Stimulated activated CD8-positive, alpha-beta memory T cell treated with anti-CD3 and anti-CD28 coated beads, Interleukin-4, amount 100 ng/mL, for 1 hour (primary cell): ENCODE measurements at places on chromosomes 4 and X.

- no peak for DNase-seq
Measured at GRCh38 chrX:110025395-110025794, 22.5 kb downstream of the TMEM164 start.

DNA sequence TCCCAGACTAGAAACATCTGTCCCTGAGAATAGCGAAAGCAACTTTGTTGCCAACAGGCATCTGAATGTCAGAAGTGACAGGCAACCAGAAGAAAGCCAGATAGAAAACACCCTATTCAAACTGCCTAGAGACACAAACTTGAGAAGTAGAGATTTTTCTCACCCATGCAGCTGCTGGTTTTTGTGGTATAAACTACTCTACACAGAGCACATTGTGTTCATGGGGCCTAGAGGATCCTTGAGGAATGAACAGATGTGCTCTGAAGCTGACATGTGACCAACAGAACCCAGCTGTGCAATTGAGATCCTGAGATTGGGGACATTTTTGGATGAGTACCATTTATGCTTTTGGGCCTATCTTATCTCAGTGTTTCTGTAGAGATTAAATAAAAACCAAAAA, 63.6 kb upstream of the NRK start:
- no peak for DNase-seq

DNA sequence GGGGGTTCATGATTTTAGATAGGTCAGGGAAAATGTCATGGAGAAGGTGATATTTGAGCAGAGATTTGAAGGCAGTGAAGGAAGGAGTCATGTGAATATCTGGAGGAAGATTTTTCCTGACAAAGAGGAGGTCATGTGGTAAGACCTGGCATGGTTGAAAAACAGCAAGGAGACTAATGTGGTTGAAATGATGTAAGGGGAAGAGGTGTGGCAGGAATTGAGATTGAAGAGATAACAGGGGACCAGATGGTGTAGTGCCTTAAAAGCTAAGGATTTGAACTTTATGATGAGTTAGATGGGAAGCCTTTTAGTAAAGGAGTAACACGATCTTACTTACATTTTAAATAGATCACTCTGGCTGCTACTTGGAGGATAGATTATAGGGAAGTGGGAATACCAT, 210.9 kb downstream of the RTL9 start:
- DNase-seq, result no peak

GRCh38 chrX:27694667-27695066, 104.5 kb downstream of the DCAF8L2 start:
- DNase-seq, result no peak

- DNase-seq, result no peak
Measured at GRCh38 chrX:128848374-128848773, 674.9 kb downstream of the SMARCA1 start.

GRCh38 chr4:742096-742741, 36.6 kb downstream of the PCGF3 start:
- no peak for DNase-seq

- DNase-seq, result no peak
Measured at GRCh38 chrX:87299563-87300160, 217.9 kb upstream of the KLHL4 start.

DNA sequence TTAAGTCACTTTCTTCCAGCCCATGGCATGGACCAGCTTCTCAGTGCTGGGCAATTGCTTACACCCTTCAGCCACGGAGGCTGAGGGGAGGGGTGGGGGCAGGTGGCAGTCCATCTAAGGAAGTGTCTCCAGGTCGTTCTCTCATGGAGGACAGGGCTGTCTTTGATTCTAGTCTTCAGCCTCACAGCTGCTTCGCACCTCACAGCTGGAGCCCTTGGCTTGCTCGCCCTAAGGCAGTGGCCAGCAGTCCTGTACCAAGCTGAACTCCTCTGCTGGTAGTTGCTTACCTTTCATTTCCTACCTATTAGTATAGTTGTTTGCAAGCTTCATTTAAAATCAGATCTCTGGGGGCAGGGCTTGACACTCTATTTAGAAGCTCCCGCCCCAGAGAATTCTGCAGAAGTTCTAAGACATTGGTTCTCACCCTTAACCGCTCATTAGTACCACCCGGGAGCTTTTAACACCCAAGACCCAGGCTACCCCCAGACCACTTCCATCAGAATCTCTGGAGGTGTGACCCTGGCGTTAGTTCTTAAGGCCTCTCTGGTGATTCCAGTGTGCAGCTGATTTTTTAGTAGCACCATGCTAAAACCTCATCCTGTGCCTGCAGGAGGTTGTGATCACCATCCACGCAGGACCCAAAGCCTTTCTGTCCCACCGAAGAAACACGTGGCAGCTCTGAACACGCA, 386.8 kb downstream of the UNC5C start:
- DNase-seq, result no peak

DNA sequence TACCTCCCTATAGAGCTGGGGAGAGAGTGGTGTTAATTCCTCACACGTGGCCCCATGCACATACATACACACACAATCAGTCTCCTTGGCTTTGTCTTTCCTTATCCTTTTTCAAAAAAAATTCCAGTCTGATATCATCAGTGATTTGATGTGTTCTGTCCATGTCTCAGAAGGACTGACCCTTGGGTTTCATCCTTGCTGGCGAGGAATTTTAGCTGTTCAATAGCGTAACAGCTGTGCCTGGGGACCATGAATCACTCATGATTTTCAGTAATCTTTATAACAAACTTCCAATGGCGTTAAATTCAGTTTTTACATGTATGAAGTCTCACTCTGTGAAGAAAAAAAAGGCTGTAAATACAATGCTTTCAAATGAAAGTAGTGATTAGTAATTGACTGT, 204.6 kb downstream of the RBMX2 start:
- DNase-seq, result no peak

GRCh38 chr4:147110473-147111367, 165.1 kb upstream of the TTC29 start:
- no peak for DNase-seq

- no peak for DNase-seq
Measured at GRCh38 chr4:38078590-38079421, 118.6 kb downstream of the PTTG2 start.

DNA sequence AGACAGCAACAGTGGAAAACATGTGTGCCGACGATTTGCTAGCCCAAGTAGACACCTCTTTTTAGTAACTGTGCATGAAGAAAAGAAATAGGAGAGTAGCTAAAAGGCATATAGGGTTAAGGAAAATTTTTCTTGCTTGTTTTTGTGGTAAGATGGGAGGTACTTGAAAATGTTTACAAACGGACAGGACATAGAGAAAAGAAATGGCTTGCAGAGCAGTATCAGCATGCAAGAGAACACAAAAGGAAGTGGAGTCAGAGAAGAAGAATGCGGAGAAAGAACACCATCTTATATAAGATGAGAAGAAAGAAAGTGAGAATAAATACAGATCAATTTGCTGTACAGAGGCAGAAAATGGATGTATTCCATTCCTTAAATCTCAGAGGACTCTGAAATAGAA, 263.7 kb upstream of the ETNPPL start:
- DNase-seq, result no peak

GRCh38 chrX:99394456-99394855, 1015.6 kb downstream of the PCDH19 start:
- no peak for DNase-seq

DNA sequence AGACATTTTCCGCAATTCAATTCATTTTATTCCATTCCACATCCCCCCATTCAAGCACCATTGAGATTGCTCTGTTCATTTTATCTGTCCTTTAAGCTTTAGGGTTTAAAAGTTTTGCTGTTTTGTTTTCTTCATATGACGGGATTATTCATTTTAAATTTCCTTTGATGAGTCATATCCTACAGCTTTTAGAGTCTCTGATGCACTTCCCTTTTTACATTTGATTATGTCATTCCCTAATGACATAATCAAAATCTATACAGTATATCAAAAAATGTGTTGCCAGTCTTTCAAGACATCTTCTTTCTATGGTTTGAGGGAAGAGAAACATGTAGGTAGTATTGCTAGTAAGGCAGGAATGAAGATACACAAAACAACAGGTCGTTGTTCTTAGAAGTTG, 456.3 kb downstream of the PDGFC start:
- DNase-seq, result no peak

DNA sequence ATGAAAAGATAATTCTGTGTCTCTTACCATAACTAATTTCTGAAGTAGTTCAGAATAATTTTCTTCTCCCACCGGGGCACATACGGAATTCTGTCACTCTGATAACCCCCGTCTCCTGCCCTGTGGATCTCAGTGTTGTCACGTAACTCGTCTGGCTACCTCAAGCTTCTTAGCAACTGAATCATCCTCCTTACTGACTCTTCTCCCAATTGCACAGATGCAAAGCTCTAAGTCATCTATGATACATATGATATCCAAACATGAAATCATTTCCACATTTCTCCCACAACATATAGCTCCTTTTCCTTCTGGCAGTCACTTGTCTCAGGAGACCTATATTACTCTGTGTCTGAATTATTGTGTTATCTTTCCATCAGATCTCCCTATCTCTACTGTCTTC, 1043.1 kb upstream of the TENM3 start:
- no peak for DNase-seq

DNA sequence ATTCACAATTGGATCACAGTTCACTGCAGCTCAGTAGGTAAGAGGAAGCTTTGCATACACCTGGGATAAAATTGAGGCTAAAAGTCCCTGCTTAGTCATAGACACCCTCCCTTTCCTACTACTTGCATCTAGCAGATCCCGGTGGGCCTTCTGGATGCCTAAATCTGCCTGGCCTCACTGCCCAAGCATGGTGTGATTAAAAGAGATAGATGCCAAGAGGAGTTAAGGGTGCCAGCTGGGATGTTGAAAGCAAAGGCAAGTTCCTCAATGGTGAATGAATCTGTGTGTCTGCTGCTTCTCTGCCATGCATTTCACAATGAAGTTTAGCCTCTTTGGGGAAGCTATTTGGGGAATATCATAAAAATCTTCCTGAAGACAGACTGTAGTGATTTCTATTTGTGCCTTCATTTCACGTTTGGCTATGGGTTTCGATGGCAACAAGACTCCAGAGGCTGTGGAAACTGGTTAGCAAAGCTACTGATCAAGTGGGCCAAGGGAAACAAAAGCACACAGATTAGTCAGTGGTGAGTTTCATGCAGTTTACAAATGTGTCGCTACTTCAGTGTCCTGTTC, 534.0 kb downstream of the ANKRD50 start:
- no peak for DNase-seq

- DNase-seq, result no peak
Measured at GRCh38 chrX:21885568-21885967, 29.8 kb downstream of the YY2 start.

DNA sequence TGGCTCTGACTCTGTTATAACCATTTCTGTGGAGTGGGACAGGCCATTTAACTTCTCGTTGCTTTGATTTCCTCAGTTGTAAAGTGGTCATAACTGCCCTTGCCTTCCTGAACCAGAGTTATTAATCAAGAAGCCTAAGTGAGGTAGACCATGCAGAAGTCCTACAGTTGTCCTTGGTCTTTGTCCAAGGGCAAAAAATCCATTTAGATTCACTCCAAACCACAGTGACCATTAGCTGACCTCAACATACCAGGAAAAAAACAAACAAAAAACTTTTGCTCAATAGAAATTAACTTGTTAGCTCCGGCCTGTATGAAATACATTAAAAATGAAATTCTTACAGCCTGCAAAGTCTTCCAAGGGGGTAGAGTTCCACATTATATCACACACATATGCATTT, 52.7 kb downstream of the TBC1D9 start:
- no peak for DNase-seq

GRCh38 chr4:163768014-163768413, 273.5 kb downstream of the TMA16 start:
- no peak for DNase-seq

GRCh38 chr4:144902614-144903013, 195.4 kb downstream of the ANAPC10 start:
- DNase-seq, result no peak

- DNase-seq, result no peak
Measured at GRCh38 chr4:142741995-142742394, 104.1 kb downstream of the INPP4B start.

DNA sequence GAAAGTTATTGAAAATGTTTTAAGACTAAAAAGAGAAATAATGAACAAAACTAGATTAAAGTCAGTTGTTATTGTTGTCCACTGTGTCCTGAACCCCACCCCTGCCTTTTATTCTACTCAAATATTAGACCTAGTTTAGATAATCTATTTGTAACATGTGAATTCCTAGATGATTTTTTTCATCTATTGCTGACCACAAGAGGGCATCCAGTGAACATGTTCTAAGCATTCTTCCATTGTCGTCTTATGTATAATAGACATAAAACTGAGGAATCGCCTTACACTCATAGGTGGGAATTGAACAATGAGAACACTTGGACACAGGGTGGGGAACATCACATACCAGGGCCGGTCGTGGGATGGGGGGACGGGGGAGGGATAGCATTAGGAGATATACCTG, 36.4 kb upstream of the HPRT1 start:
- DNase-seq, result no peak

DNA sequence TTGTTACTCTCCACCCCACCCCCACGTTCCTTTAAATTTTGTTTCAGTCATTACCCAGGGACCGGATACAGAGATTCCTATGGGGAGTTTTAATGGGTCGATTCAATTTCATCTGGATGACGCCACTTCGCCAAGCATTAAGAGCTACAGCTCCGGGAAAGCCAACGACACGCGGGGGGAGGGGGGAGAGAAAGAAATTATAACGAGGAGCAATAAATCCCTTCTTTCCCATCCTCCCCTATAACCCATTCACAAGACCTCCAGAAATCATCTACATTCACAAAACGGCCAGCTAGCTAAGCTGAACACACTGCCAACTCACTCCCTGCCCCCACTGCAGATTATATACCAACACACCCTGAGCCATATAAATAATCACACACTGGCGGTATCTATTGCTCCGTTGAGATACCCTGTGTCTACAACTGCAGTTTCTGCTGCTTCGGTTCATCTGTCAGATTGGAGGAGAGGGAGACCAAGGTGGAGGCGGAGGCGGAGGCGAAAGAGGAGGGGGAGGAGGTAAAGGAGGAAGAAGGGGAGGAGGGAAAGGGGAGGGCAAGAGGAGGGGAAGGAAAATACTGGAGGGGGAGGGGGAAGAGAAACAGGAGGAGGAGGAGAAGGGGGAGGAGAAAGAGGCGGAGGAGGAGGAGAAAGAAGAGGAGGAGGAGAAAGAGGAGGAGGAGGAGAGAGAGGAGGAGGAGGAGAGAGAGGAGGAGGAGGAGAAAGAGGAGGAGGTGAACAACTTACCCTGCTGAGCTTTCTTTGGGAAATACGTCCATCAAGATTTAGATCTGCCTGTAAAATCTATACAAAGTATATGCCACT, 113.9 kb upstream of the VAMP7 start:
- no peak for DNase-seq

GRCh38 chrX:136708348-136708747, 60.4 kb downstream of the CD40LG start:
- DNase-seq, result no peak

DNA sequence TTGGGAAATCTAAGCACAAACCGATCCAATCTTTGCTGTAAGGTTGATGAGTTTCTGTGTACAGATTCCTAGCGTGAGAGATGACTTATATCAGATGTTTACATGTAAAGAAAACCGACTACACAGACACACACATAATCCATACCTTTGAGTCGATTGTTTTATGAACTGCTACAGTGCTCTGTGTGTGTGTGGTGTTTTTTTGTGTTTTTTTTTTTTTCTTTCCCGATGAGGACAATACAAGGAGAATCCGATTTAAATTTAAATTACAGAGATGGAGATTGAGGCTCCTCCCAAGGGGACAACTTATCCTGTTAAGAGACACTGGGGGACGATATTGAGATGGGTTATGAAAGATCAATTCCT, 461 bp upstream of the SLC9A6 start:
- DNase-seq, result no peak

- DNase-seq, result no peak
Measured at GRCh38 chr4:54547299-54548097, 110.3 kb upstream of the KIT start.
